ENCODE measurements at places on chromosomes 7 and 10. TPM values are rescaled to one million over a fixed set of nuclear protein-coding genes. Genes with fewer than 3 reads are reported as not detected.

DNA sequence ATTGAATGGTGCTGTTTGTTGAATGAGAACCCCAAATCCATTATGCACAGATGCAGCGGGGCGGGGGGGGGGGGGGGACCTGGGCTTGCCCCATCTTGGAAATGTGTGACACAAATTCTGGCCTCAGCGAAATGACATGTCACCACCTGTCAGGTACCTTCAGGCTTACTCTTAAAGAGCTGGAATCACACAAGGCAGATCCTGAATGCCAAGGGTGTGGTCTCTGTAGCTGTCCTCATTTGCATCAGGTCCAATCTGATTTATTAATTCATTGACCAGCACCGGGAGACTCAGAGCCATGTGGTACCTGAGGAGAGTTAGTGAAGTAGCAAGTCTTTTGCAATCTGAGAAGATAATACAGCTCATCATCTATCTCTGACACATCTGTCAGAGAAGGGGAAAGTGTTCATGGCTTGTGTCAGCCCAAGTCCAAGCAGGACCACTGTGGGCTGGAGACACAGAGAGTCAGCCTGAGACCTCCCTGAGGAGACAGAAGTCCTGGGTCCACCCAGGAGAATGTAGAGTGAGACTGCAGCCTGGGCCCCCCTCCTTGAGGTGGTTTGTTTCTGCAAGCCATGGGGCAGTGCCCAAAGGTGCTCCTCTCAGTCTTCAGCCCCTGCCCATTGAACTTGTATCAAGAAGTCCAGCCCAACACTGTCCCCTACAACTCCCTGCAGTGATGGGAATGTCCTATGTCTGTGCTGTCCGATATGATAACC is 46.7 kb downstream of the ADCYAP1R1 start:
- no peak for DNase-seq

GRCh38 chr7:142482891-142483658 is 225.2 kb upstream of the PRSS58 start:
- no peak for DNase-seq

DNA sequence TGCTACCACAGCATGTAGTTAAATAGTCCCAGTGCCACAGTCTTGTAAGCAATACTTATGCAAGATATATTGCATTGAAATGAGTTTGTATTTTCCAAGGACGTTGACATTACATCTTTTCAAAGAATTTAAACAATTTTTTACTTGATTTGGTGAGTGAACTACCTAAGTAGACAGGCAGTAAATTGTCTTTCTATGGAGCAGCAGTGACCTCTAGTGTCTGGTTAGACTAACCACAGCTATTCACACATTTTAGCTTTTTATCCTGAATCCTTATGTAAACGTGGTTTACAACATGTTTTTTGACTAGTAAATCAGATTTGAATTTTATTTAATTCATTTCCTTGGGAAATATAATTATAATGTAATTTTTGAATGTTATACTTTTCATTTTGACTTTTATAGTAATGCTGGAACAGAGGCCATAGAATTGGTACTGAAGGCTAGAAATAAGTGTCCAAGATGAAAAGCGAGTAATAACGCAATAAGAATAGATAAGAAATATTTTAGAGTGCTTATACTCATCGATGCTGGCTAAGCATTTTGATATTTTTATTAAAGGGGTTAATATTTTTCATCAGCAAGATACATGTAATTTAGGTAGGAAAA is 5.6 kb downstream of the LRRTM3 start:
- DNase-seq, result no peak

GRCh38 chr7:5652829-5653228 is 128.6 kb downstream of the RNF216 start:
- DNase-seq, result peak; percentile 5

GRCh38 chr7:92609921-92610518 is 19.8 kb upstream of the FAM133B start:
- DNase-seq, result no peak

- no peak for DNase-seq
Observed at GRCh38 chr10:79981450-79982361, 32.8 kb upstream of the SFTPD start.

DNA sequence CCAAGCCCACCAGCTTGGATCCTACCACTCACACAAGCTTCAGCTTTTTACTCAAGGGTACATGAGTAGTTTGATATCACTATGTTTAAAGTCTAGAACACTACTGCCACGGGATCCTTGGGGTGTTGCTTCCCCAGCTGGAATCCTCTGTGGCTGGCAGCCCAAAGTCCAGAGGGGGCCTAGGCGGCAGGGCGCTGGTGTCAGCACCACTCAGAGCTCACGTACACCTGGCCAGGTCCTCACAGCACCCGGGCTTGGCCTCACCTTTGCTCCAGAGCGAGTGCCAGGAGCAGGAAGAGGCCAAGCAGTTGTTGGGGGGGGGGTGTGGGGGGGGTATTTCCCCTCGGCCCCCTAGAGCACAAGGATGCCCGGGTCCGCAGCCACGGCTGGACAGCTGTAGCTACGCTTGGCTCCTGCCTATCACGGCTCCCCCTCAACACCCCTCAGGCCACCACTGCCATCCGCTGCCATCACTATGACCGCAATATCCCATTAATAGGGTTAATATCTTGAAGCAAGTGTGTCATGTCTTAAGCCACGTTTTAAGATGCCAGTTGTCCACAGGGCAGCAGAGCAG is 17.0 kb downstream of the ZDHHC6 start:
- no peak for DNase-seq

GRCh38 chr7:25385506-25386136 is 157.3 kb upstream of the NPVF start:
- no peak for DNase-seq

DNA sequence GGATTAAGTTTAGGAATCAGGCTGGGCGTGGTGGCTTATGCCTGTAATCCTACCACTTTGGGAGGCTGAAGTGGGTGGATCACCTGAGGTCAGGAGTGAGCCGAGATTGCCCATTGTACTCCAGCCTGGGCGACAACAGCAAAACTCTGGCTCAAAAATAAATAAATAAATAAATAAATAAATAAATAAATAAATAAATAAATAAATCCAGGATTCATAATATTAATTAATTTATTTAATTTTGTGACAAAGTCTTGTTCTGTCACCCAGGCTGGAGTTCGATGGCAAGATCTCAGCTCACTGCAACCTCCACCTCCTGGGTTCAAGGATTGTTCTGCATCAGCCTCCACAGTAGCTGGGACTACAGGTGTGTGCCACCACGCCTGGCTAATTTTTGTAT is 4.2 kb downstream of the SUGCT start:
- DNase-seq, result no peak

DNA sequence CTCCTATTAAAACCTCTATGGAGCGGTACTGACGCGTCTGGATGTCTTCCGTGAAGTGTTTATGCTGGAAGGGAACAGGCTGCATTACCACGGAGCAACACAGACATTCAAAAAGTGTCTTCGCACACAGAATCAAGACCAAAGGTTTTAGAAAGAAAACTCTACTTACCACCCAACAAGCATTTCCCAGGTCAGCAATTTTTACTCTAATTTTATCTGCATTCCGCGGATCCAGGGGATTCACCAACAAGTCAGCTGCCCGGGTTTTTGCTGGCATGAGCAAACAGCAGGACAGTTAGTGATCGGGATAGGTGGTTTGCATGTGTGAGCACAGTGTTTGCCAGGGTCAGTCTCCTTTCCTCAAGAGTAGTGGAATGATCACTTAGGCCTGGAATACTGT is 118.8 kb downstream of the KMT2E start:
- no peak for DNase-seq

DNA sequence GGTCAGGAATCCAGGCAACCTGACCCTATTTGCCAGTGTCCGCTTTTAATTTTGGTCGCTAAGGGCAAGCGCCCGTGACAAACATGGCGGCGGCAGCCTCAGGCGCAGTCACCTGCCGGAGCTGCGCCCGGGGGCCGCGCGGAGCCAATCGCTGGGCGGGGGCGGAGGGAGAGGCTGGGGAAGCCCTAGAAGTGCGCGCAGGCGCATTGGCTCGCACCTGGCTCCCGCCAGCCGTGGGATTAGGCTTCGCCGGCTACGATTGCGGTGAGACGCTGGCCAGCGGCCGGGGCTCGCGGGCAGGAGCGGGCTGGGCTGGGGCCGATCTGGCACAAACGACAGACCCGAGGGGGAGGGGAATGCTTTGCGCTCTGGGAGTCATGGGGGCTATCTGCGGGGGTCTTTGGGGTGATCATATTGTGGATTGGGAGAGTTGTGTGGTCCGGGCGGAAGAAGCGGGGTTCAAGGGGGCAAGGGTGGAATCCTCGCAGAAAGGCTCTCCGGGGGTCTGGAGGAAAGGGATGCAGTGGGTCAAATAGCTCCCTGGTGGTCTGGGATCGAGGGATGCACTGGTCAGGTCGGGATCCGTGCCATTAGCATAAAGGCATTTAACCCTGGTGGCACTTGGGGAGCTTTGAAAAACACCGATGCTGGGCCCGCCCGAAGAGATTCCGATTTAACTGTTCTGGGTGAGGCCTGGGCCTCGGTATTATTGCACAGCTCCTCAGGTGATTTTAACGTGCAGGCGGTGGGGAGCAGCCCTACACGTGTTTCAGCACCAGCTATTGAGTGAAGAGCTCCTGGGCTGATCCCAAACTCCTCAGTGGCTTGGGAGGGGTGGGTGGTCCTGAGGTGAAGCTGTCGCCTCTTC is 10.1 kb upstream of the C10orf95 start:
- peak; percentile 94 for DNase-seq

DNA sequence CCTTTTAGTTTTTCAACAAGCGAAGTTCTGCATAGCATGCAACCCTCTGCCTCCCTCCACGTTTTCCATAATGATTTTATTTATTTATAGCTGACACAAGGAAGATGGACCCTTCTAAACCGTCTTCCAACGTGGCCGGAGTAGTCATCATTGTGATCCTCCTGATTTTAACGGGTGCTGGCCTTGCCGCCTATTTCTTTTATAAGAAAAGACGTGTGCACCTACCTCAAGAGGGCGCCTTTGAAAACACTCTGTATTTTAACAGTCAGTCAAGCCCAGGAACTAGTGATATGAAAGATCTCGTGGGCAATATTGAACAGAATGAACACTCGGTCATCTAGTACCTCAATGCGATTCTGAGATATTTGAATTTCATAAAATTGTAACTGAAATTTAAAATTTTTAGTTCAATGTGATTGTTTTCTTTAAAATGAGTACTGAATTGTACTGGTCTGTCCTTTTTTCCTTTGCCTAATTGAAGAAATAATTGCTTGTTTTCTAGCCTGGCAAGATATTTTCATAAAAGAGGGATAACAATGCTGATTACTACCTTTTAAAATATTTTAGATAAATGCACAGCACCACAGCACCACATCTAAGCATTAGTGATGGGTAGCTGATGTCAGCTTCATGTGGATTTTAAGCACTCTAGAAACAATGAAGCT is 41.5 kb upstream of the SLC39A12 start:
- DNase-seq, result no peak

- DNase-seq, result no peak
Observed at GRCh38 chr10:118511711-118512110, 83.7 kb downstream of the PRLHR start.

- no peak for DNase-seq
Observed at GRCh38 chr10:13006037-13006436, 4.5 kb upstream of the CCDC3 start.

- DNase-seq, result no peak
Observed at GRCh38 chr10:51878695-51879094, 179.3 kb upstream of the CSTF2T start.

DNA sequence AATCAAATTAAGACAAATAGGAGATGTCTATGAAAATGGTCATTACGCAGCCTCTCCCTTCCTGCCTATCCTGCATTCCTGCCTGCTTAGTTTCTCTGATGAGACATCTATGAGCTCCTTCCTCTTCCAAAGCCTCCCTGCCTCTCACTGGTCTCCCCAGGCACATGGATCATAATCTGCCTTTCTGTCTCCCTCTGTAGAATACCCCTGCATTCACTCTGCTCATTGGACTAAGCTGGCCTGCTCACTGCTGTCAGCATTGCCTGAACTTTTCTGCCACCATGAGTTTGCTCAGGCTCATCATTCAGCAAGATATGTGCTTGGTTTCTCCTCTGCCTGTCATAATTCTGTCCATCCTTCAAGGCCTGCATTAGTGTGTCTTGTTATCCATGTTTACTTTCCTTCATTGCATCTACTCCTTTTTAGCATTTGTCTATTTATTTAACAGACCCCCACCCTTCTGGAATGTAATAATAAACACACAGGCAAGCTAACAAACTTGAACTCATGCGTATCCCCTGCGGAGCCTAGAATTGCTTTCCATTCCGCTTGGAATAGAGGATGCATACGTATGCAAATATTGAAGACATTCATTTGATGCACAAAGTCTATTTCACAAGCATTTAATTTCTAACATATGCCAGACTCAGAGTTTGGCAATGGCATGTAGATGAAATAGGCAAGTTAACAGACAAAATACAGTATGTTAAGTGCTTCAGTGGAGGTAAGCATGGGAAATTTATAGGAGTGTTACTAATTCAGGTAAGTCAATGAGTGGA is 88.3 kb downstream of the PTPRZ1 start:
- DNase-seq, result no peak

Gene TMEM184A
- 0.22 TPM for total RNA-seq

Gene LRRC18
- not detected for total RNA-seq

Gene PLAC9
- total RNA-seq, result 121 TPM

Gene ELFN1
- 0.65 TPM for total RNA-seq

Gene FOXK1
- 77.9 TPM for total RNA-seq

Gene NANOS1
- 3.8 TPM for total RNA-seq

Gene ATXN7L1
- total RNA-seq, result 8.8 TPM

Gene MBL2
- total RNA-seq, result not detected

Gene VPS50
- total RNA-seq, result 16.7 TPM

Gene CYP2E1
- 6.3 TPM for total RNA-seq
